ENCODE measurements at places on chromosomes 13 and 19. TPM values are rescaled to one million over a fixed set of nuclear protein-coding genes. Genes with fewer than 3 reads are reported as not detected.

DNA sequence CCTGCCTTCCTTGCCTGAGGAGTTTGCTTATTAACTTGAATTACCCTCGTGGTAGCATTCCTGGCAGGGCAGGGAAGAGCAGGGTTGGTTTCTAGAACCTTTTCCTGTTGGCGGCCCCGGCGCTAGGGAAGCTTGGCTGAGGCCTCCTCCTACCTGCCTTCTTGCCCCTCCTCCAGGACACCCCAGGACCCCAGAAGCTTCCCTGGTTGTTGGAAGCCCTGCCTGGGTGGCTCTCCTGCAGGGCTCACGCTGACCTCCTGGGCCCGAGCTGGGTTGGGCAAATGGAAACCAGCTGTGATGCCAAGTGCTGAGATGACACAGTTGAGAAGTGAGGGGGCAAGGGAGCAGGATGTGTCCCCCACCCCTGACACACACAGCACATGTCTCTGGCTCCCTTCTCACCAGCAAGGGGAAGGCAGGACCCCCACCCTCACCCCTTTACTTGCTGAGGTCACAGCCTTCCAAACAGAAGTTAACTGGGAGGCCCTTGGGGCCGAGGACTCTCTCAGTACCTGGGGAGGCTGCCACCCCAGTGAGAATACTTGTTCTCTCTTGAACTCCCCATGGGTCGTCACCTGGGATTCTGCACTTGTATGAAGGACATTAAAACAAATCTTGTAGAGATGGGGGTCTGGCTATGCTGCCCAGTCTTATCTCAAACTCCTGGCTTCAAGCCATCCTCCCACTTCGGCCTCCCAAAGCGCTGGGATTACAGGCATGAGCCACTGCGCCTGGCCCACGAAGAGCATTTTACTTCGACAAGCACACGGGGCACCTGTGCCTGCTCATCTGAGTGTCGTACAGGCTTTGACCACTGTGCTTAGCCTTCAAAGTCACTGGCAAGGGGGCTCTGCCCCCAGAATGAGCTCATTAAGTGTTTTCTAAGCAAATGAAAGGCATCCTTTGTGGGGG is 10.5 kb downstream of the CEBPA start:
- peaks cover 2% of the 10 kb centered on the region for H3K4me1 ChIP-seq
- no peak overlapping the region for H3K27ac ChIP-seq
- H3K27me3 ChIP-seq, result peaks cover 5% of the 10 kb centered on the region
- no peaks in the 10 kb centered on the region for H3K36me3 ChIP-seq

- H3K36me3 ChIP-seq, result no peaks in the 10 kb centered on the region
- no peak for DNase-seq
- no peaks in the 10 kb centered on the region for H3K27me3 ChIP-seq
Observed at GRCh38 chr19:49696865-49697264, 5.9 kb downstream of the CPT1C start.

DNA sequence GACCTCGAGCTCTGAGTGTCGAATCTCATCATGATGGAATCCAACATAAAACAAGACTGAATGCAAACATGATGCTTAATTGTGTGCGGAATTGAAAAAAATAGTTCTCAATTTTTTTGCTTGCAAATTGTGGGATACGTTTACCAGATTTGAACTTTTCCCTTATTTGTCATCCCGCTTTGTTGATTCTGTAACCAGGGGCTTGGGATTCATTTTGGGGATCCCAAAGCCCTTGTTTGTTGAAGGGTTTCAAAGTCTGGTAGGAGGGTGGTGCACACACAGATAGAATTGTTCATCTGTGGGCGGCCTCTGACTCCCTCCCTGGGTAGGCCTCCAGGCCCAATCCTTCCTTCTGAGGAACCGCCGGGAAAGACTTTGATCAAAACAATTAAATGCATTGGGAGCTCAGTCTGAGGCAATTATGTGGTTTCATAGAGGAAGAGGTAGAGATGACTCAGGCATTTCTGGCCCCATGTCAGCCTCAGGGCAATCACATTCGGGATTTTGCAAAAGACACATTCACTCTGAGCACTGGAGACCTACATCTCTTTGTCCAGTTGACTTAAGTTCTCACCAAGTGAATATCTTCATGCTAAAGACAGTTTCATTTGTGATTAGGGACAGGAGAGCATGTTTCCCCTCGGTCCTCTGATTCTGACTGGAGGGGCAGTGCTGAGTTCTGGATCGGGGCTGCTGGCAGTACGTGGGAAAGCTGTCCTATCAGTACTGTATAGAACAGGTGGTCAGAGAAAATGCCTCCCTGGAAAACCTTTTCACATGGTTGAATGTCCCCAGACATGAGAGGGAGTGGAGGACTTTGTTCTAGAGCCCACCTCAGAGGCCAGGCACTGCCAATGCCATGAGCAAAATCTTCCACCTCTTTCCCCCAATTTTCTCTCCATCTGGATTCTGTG is 27.8 kb upstream of the IGFL4 start:
- H3K27ac ChIP-seq, result no peak overlapping the region
- H3K27me3 ChIP-seq, result peaks cover under 1% of the 10 kb centered on the region
- peak; percentile 95 for DNase-seq
- no peaks in the 10 kb centered on the region for H3K36me3 ChIP-seq
- H3K4me1 ChIP-seq, result peaks cover 7% of the 10 kb centered on the region
- no peak overlapping the region for H3K4me3 ChIP-seq

DNA sequence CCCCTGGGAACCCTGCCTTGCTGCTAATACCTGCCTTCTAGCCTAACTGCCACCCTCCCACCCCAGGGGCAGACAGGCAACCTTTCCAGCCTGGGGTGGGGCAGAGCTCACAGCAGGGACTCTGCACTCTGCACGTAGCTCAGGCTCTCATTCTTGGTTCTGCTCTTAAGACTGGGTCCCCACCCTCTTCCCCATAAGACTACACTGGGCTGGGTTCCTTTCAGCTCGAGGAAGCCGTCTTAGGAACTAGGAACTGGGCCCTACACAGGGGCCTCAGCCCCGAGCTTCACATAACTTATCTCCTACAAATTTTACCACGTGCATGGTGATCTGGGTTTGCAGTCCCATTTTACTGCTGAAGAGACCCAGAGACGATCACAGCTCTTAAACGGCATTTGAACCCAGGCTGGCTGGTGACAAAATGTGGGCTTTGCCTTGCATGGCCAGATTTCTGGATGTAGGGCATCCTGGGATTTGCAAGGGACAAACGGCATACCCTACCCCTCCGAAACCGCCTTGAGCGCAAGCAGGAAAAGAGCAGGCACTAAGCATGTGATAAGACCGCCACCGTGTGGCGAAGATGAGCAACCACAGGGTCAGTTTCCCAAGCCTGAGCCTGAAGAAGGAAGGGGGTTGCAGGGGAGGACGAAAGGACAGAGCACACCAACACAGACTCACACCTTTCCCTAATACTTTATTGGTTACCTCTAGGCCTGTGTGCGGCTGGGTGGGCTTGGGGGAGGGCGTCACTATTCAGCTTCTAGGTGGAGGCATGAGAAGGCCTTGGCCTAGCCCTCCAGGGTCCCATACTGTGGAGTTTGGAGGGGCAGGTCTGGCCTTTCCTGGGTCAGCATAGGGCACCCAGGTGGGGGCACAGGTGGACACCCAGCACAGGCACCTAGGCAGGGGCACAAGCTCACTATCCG is 5.1 kb downstream of the JUNB start:
- peaks cover 11% of the 10 kb centered on the region for H3K4me1 ChIP-seq
- peaks cover 2% of the 10 kb centered on the region for H3K36me3 ChIP-seq
- no peaks in the 10 kb centered on the region for H3K27me3 ChIP-seq
- DNase-seq, result peak; percentile 82
- peak overlapping the region; percentile 38 for H3K27ac ChIP-seq

- H3K4me3 ChIP-seq, result no peak overlapping the region
- H3K36me3 ChIP-seq, result no peaks in the 10 kb centered on the region
- H3K27me3 ChIP-seq, result no peaks in the 10 kb centered on the region
- no peaks in the 10 kb centered on the region for H3K4me1 ChIP-seq
Observed at GRCh38 chr13:19182536-19182935, 912 bp upstream of the TUBA3C start.

DNA sequence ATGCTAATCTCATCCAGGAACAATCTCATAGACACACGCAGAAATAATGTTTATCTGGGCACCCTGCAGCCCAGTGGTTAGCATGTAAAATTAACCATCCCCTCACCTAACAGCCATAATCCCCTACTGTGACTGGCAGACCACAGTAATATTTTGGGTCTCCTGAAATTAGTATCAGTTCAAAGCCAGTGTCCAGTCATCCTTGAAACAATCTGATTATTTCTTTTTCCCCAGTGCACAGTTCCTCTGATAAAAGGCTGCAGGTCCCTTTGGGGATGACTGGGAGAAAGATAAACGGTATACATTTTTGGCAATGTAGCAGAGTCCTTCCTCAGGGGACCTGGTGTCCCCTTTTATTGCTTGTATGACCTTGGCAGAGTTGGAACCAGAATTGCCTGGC is 50.4 kb upstream of the CYSLTR2 start:
- H3K36me3 ChIP-seq, result no peaks in the 10 kb centered on the region
- DNase-seq, result no peak
- H3K27me3 ChIP-seq, result no peaks in the 10 kb centered on the region
- no peak overlapping the region for H3K4me3 ChIP-seq
- no peaks in the 10 kb centered on the region for H3K4me1 ChIP-seq
- no peak overlapping the region for H3K27ac ChIP-seq

DNA sequence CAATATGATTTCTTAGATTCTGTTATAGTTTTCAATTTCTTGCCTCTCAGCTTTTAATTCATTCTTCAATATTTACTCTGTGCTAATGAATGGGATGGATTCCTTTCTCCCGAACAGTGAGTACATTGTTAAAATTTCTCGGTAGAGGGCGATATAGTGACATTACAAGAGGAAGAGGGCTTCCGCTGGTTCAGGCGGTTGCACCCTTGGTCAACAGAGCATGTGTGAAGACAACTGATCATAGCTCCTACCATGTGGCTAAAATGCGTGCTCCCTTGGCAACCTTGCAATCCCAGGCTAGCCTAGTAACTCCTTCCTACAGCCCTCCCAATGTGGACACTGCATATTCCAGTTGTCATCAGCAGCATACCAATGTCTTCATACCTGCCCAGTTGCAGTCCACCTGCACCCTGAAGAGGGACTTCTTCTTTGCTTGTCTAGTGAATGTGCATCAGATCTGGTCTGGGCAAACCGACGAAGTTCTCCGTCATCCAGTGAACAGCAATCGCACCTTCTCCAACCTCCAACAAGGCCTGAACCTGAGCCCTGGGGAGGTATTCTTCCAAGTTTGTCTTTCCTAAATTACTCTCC is 653.0 kb upstream of the GPC6 start:
- no peaks in the 10 kb centered on the region for H3K36me3 ChIP-seq
- no peaks in the 10 kb centered on the region for H3K4me1 ChIP-seq
- peak; percentile 33 for DNase-seq
- H3K27ac ChIP-seq, result no peak overlapping the region

GRCh38 chr19:54312436-54313377 is at the start of gene LILRA5:
LILRA5 (minus strand) TSS chr19:54313166; CDS start chr19:54313019, 147 bp downstream.
- no peak within 1 kb of the TSS for H3K4me3 ChIP-seq
- DNase-seq, result no peak
- H3K27me3 ChIP-seq, result no peaks in the 10 kb centered on the region
- H3K4me1 ChIP-seq, result no peaks in the 10 kb centered on the region
- H3K36me3 ChIP-seq, result no peaks in the 10 kb centered on the region

DNA sequence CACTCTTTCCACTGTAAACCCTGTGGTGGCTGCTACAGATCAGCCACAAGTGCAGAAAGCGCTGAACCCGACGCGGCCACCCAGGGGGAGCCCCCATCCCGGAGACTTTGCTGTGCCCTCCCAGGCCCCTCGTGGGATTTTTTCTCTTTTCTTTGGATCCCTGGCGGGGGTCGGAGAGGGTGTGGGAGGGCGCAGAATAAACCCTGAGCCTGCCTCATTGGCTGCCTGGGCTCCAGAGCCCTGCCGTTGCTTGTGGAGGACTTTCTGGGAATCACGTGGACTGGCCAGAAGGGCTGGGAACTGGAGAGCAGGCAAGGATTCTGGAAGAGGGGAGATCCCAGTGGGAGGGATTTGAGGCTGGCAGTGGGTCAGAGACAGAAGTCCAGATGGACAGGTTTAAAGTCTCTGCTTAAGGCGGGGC is 24.9 kb downstream of the GADD45B start:
- H3K4me1 ChIP-seq, result peaks cover 13% of the 10 kb centered on the region
- H3K4me3 ChIP-seq, result no peak overlapping the region
- no peaks in the 10 kb centered on the region for H3K27me3 ChIP-seq
- H3K27ac ChIP-seq, result no peak overlapping the region
- DNase-seq, result no peak

DNA sequence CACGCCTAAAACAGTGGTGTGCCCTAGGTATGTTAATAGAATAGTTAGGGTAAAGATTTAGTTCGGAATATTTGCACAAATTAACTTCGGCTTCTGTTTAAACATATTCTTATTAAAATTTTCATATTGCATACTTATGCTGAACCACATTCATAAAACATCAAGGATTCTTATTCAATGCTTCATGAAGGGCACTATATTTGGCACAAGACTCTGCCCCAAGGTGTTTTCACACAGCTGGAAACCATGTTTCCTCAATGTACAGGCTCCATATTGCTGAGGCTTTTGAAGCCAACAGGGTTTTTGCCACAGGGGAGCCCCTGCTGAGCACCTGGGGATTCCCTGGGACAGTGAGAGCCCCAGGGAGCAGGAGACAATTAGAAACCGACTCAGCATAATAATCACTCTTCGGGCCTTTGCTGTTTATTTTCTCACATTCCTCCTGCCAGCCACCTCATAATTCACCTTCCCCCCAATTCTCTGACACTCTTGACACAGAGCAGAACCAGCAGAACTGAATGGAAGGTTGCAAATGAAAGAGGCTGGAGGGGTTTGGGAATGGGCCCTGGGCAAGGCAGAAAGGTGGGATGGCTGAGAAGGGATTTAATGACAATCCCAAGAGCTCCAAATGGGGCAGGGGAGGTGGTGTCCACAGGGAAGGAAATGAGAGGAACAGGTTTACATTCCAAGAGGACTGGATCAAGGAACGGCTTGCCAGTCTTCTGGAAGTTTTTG is 72.3 kb upstream of the POMP start:
- H3K4me3 ChIP-seq, result no peak overlapping the region
- no peak for DNase-seq
- no peak overlapping the region for H3K27ac ChIP-seq

GRCh38 chr19:48795685-48796070 is 15.2 kb downstream of the BCAT2 start:
- H3K27me3 ChIP-seq, result no peaks in the 10 kb centered on the region
- H3K4me3 ChIP-seq, result no peak overlapping the region
- no peak for DNase-seq

The GAPDHS gene
- not detected for total RNA-seq

The KRTDAP gene
- not detected for total RNA-seq

The SLC25A41 gene
- 0.26 TPM for total RNA-seq

The SPRED3 gene
- total RNA-seq, result 1.5 TPM

The CCDC70 gene
- not detected for total RNA-seq

The PROZ gene
- not detected for total RNA-seq
